Activated CD4-positive, alpha-beta T cell treated with anti-CD3 and anti-CD28 coated beads, Interleukin-2, Interleukin-4, amounts not matched to agents 100 ng/mL and 50 ng/mL, durations not matched to agents 16 hours and 8 hours (primary cell): ENCODE measurements at places on chromosomes 7 and 10.
A peak's percentile ranks its signal among the peaks of the same experiment; 100 is the strongest.

GRCh38 chr10:107647462-107647861 lies 483.0 kb upstream of the SORCS1 start:
- DNase-seq, result no peak

GRCh38 chr7:134548877-134549276 lies at the start of gene AKR1B15:
Gene AKR1B15 (plus strand): TSS chr7:134549110. CDS start chr7:134564620, 15,510 bp downstream.
- DNase-seq, result peak; percentile 63

DNA sequence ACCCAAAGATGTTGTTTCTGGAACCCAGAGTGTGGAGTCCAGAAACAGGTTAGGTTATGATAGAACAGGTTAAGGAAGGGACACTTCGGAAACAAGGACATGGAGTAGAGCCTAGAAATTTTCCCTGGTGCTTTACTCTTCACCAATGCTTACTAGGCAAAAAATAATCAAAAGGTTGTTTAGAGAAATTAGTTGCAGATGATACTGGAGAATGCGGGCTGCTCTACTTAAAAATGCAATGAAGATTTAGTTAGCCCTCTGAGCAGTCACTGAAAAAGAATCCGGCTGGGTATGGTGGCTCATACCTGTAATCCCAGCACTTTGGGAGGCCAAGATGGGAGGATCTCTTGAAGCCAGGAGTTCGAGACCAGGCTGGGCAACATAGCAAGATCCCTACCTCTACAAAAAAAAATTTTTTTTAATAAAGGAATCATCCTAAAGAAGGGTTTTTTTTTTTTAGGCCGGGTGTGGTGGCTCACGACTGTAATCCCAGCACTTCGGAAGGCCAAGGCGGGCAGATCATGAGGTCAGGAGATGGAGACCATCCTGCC lies 3.3 kb upstream of the UBE2H start:
- no peak for DNase-seq

GRCh38 chr10:48505394-48506112 lies 99.3 kb downstream of the ARHGAP22 start:
- DNase-seq, result no peak

DNA sequence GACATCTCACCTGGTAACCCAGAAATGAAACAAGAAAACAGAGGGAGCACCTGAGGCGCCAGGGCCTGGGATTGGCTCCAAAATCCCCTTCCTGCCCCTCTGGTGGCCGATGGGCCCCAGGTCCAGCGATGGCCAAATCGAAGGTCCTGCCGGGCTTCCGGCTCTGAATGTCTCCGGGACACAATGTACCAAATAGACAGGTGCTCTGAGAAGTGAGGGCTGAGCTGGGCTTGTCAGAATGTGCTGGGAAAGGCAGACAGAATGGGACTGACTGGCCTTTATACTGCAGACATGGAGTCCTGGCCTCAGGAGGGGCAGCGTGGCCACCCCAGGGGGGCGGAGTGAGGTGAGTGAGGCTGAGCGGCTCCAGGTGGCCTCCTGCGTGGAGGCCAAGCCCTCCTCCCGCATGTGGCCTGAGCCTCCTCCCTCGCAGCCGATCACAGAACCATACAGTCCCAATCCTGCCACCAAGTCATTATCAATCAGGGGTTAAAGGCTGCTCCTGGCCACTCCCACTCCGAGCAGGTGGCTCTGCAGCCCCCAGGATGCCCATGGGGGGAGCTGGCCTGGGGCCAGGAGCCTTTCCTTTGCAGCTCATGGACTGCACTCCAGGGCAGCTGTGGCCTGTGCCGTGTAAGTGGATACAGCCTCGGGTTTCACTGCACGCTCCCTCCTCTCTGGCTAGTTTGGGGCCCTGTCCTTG lies 185.5 kb downstream of the ADARB2 start:
- no peak for DNase-seq

GRCh38 chr10:15141136-15142054 lies 27.1 kb downstream of the NMT2 start:
- DNase-seq, result peak; percentile 31

- no peak for DNase-seq
Measured at GRCh38 chr10:22825841-22826240, 102.0 kb upstream of the ARMC3 start.

- no peak for DNase-seq
Measured at GRCh38 chr7:156118248-156118645, 306.0 kb upstream of the SHH start.

- no peak for DNase-seq
Measured at GRCh38 chr10:48476279-48476982, 128.4 kb downstream of the ARHGAP22 start.

GRCh38 chr7:47488969-47489342 lies 93.0 kb downstream of the TNS3 start:
- no peak for DNase-seq

DNA sequence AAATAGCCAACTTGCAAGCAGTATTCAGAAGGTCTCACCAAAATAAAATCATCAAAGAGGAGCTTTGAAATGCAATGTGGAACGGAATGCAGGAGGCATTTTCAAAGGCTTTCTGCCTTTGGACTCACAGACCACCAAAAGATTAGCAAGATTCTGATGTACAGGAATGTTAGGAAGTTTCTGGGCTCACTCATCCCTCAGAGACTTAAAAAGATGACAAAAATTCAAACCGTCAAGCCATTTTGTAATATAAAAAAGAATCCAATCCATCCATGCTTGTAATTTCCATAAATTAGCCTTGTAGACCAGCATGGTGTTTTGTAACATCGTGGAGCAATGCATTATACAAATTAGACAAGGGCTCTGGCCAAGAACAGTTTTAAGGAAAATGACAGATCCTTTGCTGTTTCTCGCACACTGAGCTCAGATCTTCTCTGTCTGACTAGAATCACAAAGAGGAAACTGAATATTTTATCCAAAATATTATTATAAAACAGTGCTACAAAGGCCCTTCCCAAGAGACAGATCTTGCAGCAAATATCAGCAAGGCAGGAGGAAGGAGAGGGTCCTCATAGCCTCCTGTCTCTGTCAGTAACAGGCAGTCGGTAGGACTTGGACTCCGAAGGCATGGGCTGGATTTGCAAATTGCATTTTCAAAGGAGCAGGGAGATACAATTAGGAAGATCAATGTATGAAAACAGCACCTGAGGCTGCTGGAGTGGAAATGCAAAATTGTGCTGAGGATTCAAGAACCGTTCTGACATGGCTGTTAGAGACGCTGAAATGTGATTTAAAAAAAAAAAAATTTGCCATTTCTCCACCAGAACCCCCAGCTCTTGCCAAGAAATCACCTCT lies 57.4 kb upstream of the NRP1 start:
- DNase-seq, result no peak

GRCh38 chr10:34732926-34733325 lies 82.2 kb downstream of the PARD3 start:
- no peak for DNase-seq

DNA sequence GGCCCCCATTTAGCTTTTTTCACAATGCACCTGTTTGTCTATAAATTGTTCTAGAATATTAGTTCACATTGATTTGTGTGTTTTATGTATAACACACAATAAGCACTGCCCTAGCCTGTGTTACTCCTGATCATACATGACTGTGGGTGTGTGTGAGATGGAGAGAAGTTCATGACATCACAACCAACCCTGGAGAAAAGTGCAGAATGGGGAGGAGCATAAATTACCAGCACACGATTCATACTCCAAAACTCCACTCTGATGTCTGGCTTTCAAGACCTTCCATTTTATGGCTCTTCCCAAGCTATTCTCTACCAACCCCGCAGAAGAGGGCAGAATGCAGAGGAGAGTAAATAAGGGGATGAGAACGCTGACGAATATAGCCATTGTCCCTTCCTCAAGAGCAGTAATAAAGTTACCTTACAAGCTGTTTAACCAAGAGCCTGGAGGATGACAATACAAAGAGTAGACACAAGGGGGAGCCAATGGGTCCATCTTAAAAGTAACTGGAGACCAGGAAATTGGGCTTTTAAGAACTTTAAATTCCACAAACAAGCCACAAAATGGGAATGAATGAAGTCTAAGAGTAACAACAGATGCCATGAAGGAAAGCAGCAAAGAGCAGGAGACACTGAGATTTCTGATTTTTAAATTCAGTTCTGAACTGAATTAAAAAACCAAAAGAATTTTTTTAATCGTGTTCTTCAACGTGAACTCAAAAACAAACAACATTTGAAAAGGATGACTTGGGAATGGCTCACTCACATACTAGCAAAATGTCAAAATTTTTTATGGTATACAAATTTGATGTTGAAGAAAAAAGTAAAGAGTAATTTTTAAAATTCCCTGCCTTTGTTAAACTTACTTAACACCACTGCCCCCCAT lies 159.6 kb downstream of the PARD3 start:
- peak; percentile 49 for DNase-seq
